Activated T-helper 2 cell treated with anti-CD3 and anti-CD28 coated beads, Interferon-gamma antibody, Interleukin-2, Interleukin-4, amounts not matched to agents 10 μg/mL and 5 μg/mL and 100 μg/mL, durations not matched to agents 14 hours and 24 hours and 36 hours (primary cell): ENCODE measurements at places on chromosomes 12 and 14.

DNA sequence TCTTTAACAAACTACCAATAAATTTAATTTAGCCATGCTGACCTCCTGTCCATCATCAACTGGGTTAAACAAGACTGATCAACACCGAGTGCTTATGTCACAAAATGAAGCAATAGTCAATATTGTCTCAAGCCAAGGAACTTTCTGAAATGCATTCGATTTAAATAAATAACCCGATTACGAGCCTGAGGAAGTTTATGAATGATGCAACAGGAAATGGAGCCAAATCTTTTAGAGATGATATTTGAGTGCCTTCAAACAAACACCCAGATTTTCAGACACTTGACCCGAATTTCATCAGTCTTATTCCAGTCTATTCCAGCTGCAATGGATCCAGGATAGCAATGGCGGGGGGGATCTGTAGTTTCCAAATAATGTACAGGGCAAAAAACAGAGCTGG is 27.9 kb downstream of the FAR2 start:
- no peaks in the 10 kb centered on the region for H3K36me3 ChIP-seq
- no peaks in the 10 kb centered on the region for H3K4me1 ChIP-seq
- H3K27me3 ChIP-seq, result no peaks in the 10 kb centered on the region
- H3K27ac ChIP-seq, result no peak overlapping the region
- no peak overlapping the region for H3K4me3 ChIP-seq

DNA sequence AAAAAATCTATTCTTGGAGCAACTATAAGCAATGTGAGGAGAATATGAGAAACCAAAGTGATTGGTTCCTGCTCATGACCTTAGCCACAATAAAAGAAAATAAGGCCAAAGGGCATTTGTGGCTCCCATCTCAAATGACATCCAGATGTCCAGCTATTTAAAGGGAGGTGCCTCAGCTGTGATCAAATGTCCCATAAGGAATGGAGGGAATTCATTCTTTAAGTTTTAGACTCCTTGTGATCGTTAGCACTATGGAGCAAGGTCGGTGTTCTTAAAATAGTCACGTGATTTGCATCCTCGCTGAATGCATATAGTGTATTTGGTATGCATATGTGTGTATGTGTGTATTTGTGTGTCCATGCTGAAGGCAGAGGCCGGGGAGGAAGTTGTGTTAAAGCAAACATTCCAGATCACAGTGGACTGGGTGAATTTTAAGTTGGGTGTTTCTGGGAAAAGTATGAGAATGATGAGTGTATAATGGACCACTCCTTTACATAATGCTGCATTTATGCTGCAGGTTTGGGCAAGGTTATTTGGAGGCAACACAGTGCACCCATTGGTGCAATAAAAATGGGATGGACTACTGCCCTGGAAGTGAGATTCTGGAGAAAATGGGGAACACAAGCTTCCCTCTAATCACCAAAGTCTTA is 5.6 kb upstream of the E2F7 start:
- H3K4me1 ChIP-seq, result peaks cover 3% of the 10 kb centered on the region
- H3K27me3 ChIP-seq, result peaks cover 17% of the 10 kb centered on the region
- DNase-seq, result no peak
- H3K4me3 ChIP-seq, result no peak overlapping the region
- H3K27ac ChIP-seq, result no peak overlapping the region
- no peaks in the 10 kb centered on the region for H3K36me3 ChIP-seq

DNA sequence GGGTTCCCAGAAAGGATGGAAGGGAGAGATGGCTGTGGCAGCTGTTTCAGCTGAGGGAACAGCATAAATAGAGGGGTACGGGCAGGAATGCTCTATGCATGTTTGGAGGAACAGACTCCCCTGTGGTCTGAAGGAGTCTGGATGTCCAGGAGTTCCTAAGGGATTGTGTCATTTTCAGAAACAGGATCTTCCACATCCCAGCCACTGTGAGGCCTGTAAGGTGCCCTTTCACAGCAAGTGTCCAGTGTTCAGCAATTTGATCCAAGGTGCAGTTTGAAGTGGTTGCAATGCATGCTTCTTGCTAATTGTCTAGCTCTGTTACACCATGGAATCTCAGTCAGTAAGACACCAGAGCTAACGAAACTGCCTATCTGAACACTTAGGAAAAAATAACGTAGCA is 46.7 kb upstream of the TCL1A start:
- no peaks in the 10 kb centered on the region for H3K4me1 ChIP-seq
- no peak overlapping the region for H3K4me3 ChIP-seq
- H3K27ac ChIP-seq, result no peak overlapping the region
- no peaks in the 10 kb centered on the region for H3K36me3 ChIP-seq
- no peaks in the 10 kb centered on the region for H3K27me3 ChIP-seq
- DNase-seq, result no peak

DNA sequence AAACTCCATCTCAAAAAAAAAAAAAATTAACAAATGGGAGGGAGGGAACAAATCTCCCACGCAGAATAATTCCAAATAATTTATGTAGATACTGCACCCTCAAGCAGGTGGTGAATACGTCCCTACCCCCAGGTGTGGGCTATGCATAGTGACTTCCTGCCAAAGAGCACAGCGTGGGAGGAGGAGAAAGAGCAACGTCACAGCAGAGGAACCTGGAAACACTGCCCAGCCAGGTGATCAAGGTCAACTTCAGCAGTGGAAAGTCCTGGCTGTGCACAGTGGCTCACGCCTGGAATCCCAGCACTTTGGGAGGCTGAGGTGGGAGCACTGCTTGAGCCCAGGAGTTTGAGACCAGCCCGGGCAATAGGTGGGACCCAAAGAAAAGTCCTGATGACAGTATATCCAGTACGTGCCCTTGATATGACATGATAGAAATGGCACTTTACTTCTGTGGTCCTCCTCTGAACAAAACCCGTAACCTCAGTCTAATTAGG is 9.5 kb downstream of the CINP start:
- no peaks in the 10 kb centered on the region for H3K27me3 ChIP-seq
- no peak for DNase-seq
- H3K4me3 ChIP-seq, result no peak overlapping the region
- peaks cover 61% of the 10 kb centered on the region for H3K36me3 ChIP-seq
